ENCODE measurements at places on chromosomes 7 and 10.

DNA sequence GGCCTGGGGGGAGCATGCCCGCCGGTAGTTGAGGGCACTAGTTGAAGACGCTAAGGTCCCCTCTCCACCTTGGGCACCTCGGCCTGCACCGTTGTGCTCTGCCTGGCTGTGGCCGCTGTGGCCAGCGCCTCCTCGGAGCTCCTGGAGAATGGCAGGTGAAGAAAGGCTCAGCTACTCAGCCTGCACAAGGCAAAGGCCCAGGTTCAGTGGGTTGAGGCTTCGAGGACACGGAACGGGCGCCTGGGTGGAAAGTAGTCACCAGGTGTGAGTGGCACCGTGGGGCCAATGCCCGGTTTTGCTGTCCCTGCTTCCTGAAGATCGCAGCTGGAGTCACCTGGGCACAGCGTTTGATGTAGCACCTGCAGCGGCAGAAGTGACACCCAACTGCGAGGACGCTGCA is 12.4 kb upstream of the ZNF716 start:
- no peak for DNase-seq

- DNase-seq, result no peak
Measured at GRCh38 chr7:90597563-90598253, 1.6 kb downstream of the CDK14 start.

DNA sequence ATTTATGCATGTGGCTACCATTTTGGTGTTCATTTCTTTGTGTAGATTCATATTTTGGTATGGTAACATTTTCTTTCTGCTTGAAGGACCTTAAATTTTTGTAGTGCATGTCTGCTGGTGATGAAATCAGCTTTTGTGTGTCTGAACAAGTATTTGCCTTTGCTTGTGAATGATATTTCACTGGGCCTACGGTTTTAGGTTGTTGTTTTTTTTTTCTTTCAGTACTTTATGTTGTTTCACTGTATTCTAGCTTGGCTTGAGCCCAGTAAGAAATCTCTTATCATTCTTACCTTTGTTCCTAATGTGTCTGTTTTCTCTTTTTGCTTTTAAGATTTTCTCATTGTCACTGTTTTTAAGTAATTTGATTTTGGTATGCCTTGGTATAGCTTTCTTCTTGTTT is 31.9 kb downstream of the SAMD8 start:
- no peak for DNase-seq

DNA sequence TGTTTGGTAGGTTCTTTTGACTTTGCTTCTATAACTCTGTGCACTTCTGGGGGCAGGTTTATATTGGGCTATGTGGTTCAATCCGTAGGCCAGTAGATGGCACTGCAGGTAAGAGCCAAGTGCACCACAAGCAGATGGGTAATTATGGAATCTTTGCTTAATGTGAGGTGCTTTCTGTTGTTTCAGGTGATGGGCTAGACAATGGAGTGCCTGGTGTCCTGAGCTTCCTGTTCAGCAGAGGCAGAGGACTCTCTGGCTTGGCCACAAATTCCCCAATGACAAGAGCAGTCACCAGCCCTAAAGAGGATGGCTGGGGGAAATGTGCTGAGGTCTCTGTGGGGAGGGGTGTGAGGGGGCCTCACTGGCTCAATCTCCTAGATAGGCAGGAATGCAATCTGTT is 455.0 kb downstream of the CCSER2 start:
- no peak for DNase-seq

- DNase-seq, result no peak
Measured at GRCh38 chr10:17003151-17003550, 126.5 kb downstream of the CUBN start.

DNA sequence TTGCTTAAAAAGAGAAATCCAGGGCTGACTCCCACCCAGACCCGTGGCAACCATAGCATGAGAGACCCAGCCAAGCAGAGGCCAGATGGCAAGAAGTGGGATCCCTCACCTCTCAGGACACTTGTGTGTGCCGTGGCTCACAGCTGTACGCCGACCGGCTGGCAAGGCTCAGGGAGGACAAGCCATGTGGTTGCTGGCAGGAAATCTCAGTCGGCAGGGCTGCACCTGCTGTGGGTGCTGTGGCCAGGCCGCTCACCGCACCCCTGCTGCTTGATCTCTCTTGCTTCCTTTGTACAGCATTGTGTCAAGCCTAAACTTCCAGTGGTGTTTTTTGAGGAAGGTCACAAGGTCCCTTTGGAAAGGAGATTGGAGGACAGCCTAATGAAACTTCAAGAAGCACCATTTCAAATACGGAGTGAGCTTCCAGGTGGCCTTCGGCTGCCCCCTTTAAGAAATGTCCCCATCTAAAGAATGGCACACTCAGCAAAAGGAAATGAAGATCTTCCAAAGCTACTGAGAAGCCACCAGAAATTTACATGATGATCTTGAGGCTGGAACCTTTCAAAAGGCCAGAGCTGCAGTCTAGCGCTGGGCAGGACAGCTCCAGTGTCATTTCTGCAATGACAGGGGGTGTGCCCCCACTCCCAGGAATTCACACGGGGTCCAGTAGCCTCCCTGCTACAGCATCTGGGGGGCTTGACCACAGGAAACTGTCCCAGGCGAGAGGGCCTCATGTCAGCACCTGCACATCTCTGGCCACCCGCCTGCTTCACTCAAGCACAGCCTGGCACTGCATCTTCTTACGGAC is 409.0 kb upstream of the MGMT start:
- peak; percentile 49 for DNase-seq

GRCh38 chr10:129025787-129026186 is 441.3 kb upstream of the MGMT start:
- DNase-seq, result no peak

DNA sequence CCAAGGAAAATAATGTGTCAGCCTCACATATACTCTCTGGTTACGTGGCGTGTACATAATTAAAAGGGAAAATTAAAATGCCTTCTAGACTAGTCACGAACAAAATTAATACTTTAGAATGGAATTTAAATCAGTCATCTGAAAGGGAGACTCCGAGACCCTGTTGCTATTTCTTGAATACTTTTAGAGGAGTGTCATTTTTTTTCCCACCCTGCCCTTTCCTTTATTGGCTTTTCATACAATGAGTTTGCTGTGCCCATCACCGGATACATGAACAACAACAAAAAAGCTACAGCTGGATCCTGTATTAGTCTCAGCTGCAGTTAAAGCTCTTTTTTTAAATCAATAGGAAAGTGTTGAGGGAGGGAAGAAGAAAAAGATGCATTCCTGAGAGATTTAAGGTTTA is 20.1 kb downstream of the CYTH3 start:
- DNase-seq, result no peak

DNA sequence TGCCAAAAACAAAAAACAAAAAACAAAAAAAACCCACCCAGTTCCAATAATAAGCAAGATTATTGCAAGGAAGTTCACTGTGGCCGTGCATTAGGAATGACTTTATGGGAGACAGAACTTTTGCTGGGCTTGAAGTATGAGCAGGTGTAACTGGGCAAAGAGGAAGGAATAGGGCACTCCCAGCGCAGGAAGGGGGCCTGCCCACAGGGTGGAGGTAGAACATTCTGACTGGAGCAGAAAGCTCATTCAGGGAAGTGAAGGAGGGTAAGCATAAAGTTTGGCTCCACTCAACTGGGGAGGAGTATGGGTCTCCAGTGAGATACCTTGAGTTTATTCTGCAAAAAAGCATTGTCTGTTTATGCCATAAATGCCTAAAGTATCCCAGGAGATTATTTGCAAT is 42.1 kb upstream of the WIPF3 start:
- DNase-seq, result peak; percentile 55

DNA sequence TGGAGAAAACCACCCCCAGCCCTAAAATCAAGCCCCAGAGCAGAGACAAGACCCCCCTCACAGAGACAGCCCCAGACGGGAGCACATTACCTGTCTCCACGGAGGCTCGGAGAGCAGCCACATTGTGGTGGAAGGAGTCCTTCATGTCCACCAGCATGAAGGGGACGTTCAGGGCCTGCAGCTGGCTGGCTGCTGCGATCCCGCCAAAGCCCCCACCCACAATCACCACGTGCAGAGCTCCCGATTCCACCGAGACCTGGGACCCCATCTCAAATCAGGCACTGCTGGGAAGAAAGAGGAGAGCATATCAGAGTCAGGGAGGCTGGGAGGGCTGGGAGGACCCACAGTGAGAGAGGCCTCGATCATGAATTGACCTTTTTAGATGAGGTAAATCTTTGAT is 8.8 kb downstream of the AIFM2 start:
- no peak for DNase-seq

GRCh38 chr7:2869981-2870380 is 25.9 kb upstream of the GNA12 start:
- DNase-seq, result no peak

DNA sequence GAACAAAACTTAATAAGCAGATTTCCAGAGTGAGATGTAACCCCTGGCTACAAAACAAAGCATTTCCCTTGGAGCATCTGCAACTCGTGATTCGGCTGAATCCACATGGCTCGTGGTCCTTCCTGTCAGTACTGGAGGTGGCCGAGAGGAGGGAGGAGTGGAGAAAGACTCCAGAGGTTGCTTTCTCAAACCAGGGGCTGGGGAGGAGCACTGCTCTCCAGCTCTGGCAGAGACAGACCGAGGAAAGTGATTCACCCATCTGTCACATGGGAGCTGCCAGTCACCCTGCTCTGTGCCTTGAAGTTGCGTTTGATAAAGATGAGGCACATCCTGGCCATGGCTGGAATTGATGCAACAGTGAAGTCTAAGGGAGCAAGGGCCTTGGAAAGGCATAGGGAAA is 72.7 kb downstream of the COL13A1 start:
- DNase-seq, result no peak

- DNase-seq, result no peak
Measured at GRCh38 chr10:83212632-83213334, 926.5 kb upstream of the GHITM start.

DNA sequence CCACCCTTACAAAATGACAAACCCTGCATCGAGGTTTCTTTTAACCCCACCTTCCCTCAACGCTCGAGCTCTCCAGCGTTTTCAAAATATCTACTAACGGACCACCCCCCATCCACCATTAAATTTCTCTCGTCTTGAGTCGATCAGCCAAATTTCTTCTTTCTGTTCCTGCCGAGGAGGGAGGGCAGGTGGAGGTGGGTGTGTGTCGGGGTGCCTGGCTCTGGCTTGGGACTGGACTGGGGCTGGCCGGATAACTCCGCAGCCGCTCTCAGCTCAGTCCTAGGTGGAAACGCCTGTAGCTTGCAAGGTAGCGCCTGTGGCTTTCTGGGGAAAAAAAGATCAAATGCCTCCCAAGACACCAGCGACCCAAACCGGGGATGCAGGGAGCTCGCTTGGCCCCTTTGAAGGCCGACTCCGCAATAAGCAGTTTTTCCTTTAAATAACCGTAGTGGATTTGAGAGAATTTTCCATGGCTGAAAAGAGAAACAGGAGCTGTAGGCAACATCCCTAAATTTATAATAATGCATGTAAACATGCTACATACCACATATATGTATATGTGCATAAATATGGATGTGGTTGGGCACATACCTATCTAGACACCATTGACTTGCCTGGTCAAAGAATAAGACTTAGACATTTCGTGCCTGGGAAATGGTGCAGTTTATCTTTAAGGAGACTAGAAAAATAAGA is 1.9 kb upstream of the TMEM178B start:
- DNase-seq, result peak; percentile 11

GRCh38 chr7:76296743-76297740 is 5.4 kb upstream of the HSPB1 start:
- peak; percentile 83 for DNase-seq

All from stomach (tissue), 19 donors.